Foreskin keratinocyte (primary cell): ENCODE measurements at places on chromosomes 7 and 10.

GRCh38 chr7:35691827-35692307 lies 3.1 kb downstream of the HERPUD2 start:
- DNase-seq: no peak

GRCh38 chr7:130814778-130815335 lies 80.8 kb upstream of the KLF14 start:
- DNase-seq: peak; percentile 17

DNA sequence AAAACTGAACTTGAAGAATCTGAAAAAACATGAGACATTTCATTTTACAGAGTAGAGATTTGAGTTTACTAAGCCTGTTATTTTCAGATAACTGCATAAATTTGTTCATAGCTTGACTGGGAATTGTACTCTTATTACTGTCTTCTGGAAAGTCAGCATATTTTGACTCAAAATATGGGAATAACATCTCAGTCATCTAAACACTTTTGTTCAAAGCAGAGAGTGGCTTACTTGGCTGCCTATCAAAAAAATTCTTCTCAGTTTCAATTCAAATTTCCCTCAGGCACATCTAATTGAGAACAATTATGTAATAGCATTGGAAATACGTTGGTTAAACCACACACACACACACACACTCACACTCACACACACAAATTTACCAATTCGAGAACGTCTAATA lies 384.6 kb downstream of the ARL4A start:
- no peak for DNase-seq

- no peak for DNase-seq
Observed at GRCh38 chr10:129951101-129951969, 12.7 kb downstream of the EBF3 start.
